ENCODE measurements at places on chromosomes 1 and 21.

DNA sequence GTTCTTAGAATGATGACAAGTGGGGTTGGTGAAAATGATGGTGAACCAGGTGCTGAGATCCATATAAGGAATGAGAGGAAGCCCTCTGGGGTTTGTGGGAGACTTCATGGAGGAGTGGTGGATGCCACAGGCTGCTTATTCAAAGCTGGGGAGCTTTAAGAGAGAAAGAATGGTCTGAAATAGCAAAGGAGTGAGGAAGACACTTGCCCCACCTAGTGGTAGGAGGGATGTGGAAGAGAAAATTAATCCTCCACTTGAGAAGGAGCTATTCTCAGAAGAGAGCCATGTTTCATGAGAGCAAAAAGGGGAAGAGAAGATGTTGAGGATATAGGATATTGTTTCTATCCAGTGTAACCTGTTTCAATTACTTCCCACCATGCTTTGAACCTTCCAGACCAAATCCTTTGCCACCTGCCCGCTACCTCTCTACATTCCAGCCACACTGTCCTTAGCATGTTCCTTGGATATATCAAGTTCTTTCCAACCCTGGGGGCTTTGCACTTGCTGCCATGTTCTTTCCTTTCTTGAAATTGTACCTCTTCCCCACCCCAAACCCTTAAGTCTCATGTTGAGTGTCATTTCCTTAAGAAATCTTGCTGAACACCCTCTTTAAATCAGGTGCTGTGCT lies 19.6 kb upstream of the ZNF648 start:
- DNase-seq = no peak

DNA sequence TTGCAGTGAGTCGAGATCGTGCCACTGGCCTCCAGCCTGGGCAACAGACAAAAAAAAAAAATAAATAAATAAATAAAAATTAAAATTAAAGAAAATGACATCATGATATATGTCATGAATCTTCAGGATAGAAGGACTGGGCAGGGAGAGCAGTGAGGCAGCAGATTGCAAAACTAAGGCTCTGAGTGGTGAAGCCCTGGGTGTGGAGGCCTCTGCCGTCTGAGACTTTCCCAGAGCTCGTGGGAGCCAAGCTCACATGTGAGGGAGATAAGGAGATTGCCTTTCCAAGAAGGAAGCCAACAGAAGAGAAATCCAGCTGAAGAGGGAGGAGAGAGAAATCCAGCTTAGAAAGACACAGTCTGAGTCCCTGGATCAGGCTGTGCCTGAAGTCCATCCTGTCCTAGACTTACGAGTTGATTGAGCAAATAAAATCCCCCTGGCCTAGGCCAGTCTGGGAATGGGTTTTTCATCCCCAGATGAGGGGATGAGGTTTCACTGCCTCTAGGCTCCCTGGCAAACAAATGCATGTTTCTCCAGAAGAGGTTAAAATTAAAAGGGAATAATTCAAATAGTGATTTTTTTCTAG lies 142.0 kb upstream of the IGSF21 start:
- DNase-seq = no peak

- DNase-seq = no peak
Measured at GRCh38 chr1:63603810-63604209, 10.6 kb downstream of the PGM1 start.

GRCh38 chr1:18962855-18963737 lies 6.6 kb upstream of the IFFO2 start:
- no peak for DNase-seq

- DNase-seq = no peak
Measured at GRCh38 chr21:42075686-42076471, 4.8 kb downstream of the UMODL1 start.

DNA sequence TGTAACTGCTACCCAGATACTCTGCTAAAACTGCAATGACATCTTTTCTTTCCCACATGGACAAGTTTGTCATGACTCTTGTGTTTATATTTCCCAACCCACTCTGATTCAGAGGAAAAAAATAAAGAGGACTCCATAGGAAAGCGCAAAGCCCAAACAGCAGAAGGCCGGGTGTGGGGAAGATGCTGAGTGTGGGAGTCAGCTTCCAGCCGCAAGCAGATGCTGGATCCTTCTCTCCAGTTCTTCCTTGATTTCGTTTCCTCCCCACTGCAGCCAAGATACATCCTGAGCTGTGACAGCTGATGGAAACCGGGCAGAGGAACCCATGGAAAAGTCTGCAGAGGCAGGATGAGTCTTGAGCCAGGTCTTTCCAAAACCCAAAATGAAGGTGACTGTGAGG lies 498.2 kb downstream of the PLPP3 start:
- DNase-seq = no peak

DNA sequence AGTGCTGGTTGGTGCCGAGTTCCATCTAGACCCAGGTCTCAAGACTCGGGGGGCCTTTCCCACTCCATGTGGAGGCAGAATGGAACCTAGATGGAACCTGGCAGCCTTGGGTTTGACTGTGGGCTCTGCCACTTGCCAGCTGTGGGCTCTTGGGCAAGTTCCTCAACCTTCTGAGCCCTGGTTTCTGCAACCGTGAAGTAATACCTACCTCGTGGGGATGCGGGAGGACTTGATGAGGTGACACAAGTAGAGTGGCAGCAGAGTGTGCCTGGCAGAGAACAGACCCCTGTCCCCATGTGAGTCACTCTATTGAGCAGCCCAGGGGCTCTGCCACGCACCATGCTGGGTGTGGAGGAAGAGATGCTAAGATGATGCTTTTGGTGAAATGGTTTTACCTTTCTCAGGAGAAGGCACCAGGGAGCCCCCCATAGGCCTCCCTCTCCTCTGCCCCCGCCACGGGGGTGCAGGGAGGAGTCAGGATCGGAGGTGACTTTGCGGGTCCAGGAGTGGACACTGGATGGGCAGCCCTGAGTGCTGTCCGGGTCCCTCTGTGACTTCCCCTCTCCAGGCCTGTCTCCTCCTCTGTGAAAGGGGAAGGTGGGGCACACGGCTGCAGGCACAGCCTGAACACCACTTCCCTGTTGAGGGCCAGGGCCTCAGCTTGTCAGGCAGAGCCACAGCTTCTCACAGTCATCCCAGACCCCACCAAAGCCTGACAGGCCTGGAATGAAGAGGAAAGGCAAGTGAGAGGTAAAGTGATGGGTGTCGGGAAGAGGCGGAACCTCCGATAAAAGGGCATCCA lies 36.7 kb upstream of the EDN2 start:
- no peak for DNase-seq

GRCh38 chr21:43322805-43323204 lies 104.1 kb downstream of the SIK1 start:
- DNase-seq = no peak

DNA sequence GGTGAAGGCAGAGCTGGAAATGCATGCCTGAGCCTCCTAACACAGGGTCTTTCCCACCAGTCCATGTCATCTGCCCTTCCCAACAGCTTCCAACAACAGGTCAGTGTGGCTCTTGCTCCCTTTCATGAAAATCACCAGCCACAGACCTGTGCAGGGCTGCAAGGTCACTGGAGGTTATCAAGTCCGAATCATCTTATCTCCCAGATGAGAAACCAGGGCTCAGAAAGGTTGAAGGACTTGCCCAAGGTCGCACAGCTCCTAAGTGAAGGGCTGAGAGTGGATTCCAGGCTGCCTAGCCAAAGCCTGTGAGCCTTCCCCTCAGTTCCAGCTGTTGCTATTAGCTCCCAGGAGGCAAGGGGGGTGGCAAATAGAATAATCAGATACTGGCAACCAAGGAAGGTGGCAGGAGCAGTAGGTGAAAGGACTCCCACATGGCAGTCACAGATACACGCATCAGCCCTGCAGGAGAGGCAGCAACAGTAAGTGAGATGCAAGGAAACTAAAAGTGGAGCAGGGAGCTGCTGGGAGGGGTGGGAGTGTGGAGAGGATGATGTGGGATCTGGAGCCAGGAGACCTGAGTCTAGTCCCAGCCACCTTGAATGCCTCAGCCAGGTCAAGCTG lies 74.2 kb downstream of the SSBP3 start:
- DNase-seq = no peak

DNA sequence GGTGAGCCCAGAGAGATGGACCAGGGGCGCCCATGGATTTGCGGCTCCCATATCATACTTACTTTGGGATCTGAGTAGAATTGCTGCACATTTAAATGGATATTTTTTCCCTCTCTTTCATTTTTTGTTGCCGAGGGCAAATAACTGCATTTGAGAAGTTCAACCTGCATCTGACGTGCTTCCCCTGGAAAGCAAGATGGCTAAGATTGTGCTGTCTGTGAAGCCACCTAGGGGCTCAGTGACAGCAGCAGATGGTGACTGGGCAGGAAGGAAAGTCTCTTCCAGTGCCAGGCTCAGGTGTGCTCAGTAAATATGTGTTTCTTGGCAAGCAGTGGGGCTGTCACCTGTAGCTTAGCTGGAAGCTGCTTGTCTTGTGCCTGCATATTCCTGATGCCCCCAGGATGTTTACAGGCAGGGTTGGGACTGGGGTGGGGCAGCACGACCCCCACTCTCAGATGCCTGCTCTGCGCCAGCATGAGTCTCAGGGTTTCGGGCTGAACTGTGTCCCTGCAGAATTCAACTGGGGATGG lies 59.8 kb upstream of the ETV3 start:
- no peak for DNase-seq

- DNase-seq = no peak
Measured at GRCh38 chr21:32022146-32022545, 149.3 kb downstream of the HUNK start.

GRCh38 chr1:169931795-169932231 lies 38.1 kb upstream of the SCYL3 start:
- DNase-seq = no peak

GRCh38 chr1:198185759-198186158 lies 29.0 kb downstream of the NEK7 start:
- DNase-seq = no peak

- DNase-seq = no peak
Measured at GRCh38 chr21:29675451-29675850, 264.3 kb downstream of the GRIK1 start.

- no peak for DNase-seq
Measured at GRCh38 chr1:54861070-54861761, 25.8 kb downstream of the DHCR24 start.

DNA sequence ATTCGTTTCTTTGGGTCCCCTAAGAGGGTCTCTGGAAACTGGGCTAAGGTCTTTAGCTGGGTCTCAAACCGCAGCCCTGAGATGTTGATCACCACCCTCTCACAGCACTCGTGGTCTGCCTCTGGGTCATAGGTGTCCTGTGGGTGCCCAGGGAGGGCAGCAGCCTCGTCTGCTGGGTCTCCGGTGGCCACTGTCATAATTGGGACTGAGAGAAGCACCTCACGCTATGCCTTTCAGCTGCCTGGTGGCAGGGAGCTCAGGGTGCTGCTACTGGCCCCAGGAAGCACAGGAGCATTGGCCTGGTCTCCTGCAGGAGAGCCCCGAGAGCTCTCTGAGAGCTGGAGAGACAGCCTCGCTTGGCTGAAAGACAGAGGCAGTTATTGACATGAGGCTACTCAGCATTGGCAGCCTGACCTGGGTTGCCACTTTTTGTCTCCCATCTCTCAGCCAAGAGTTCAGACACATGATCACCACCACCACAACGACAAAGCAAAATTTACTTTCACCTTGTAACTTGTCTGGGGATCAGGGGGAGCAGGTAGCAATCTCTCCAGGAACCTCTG lies 1.5 kb downstream of the KCNA2 start:
- no peak for DNase-seq

DNA sequence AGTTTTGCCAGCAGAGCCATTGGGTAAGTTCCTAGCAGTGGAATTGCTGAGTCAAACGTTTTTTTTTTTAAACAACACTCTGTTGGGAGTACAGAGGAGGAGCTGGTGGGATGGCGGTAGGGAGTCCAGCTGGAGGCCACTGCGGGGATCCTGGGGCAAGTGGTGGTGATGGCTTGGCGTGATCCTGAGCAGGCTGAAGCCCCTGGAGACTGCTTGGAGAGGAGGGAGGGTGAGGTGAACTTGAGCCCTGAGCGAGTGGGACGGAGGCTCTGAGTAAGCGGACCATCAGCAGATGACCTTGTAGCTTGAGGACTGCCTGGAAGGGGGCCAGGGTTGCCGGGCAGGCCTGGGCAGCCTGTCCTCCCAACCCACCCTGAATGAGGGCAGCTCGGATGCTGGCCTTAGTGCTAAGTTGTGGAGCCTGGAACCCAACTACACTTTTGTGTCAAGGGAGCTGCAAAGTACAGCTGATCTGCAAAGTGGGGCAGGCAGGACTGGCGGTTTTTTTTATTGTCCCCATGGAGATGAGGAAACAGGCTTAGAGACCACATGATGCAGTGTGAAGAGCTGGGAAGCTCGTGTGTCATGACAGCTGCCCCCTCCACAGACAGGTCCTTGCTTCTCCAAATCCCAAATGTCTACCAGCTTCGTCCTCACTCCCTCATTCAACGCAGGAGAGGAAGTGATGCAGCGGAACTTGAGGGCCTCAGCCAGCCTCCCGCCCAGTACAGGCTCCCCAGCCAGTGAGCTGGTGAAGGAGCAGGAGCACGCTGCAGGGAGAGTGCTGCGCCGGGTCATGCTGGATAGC lies 20.2 kb downstream of the MRPL37 start:
- no peak for DNase-seq

- no peak for DNase-seq
Measured at GRCh38 chr1:172517545-172517944, 15.4 kb upstream of the SUCO start.

DNA sequence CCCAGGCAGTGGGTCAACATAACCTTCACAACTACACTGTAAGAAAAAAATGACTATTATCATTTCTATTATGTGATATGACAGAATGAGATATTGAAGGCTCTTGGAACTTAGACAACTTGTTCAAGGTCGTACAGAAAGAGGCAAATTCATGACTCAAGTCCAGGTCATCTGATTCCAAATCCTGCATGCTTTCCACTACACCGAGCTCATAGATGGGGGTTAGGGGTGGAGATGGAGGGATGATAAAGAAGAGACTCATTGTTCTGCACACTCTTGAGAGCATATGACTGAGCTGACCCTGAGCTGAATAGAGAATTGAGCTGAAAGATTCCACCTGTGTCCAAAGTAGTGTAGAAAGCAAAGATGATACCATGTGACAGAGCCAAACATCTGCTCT lies 2.8 kb downstream of the FCRL6 start:
- no peak for DNase-seq

DNA sequence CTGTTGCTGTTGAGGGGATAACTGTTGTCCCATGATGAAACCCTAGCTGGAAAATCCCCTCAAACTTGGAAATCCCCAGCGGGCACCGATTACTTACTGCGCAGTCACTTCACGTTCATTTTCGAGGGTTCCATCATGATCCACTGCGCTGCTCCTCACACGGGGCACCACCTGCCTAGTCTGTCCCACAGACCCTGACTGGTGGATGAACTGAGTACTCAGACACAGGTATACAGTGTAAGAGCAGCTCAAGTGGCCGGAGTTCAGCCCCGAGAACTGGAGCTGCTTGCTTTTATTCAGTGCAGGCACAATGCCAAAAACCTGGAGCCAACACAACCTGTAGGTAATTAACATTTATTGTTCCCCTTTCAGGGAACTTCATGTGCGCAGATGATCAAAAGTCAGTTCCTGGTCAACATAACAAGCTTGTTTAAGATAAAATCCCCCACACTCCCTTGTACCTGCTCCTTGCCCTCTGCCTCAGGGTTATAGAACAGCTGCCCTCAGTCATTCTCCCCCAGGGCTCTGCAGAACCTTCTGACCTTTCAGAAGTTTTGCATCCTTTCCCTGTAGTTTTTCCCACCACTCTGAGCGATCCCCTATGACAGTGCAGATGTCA lies 46.5 kb upstream of the PRELP start:
- DNase-seq = no peak

- DNase-seq = no peak
Measured at GRCh38 chr1:14280909-14281308, 317.6 kb upstream of the KAZN start.

GRCh38 chr1:47687631-47688460 lies 250.0 kb downstream of the FOXD2 start:
- DNase-seq = no peak

- no peak for DNase-seq
Measured at GRCh38 chr21:44582055-44582454, 1.7 kb upstream of the KRTAP10-5 start.

- no peak for DNase-seq
Measured at GRCh38 chr1:224872832-224873433, 56.5 kb upstream of the DNAH14 start.
